Fibroblast of gingiva (primary cell): ENCODE measurements at places on chromosomes 4 and X.

- DNase-seq: no peak
Measured at GRCh38 chrX:39772057-39772832, 325.5 kb downstream of the BCOR start.

DNA sequence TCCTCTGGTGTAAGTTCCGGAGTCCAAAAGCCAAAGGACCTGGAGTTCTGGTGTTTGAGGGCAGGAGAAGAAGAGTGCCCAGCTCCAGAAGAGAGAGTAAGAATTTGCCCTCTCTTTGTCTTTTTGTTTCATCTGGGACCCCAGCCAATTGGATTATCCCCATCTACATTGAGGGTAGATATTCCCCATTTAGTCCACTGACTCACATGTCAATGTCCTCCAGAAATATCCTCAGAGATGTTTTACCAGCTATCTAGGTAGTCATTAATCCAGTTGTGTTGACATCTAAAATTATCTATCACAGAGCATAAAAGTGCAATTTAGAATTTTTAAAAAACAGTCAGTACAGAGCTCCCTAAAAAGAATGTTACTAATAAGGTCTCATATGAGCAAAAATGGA lies 132.9 kb upstream of the TMEM47 start:
- DNase-seq: no peak

GRCh38 chr4:113604955-113605354 lies 156.6 kb downstream of the CAMK2D start:
- DNase-seq: no peak

DNA sequence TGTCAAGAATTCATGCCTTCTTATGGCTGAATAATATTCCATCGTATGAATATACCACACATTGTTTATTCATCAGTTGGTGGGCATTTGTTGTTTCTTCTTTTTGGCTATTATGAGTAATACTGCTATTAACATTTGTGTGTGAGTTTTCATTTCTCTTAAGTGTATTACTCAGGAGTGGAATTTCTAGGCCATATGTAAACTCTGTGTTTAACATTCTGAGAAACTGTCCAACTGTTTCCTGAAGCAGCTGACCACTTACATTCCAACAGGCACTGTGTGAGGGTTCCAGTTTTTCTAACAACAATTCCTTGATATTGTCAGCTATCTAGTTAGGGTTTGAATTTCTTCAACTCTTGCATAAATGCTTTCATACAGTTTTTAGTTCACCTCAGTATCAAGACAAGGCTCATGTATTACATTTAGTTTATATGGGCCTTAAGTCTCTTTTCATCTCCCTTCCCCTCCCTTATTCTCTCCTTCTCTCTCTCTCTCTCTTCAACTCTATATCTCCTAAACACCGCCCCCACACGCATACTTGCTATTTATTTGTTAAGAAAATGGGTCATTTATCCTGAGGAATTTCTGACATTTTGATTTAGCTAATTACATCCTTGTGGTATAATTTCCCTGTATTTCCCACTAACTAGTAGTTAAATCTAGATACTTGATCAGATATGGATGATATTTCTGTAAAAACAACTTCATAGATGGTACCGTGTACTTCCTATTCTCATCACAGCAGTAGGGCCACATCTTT lies 77.4 kb downstream of the WDR19 start:
- peak; percentile 40 for DNase-seq

GRCh38 chrX:109393859-109394258 lies 88.0 kb downstream of the GUCY2F start:
- DNase-seq: no peak

DNA sequence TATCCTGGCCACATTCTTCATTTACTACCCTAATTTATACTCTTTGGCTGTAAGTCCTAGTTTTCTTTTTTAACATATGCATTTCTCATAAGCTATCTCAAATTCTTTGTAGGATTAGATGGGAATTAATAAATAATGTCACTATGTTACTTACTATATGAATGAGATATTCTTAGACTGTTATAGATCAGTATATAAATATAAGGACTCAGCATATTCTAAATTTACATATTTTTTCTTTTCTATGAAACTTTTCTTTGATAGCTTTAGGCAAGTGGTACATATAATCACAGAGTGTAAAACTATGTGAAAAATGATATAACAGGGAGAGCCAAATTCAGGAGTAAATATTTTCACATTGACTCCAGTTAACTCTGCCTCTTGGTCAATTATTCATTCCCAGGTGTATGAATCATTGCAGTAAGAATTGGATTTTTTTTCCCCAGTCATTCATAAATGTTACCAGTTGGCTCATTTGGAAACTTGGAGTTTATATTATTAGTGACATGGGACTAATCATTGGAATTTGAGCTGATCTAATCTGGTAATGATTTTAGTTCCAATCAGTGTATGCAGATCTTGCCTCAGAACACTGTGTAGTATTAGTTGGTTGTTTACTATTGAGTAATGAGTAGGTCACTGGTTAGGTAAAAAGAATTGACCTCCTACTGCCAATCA lies 25.3 kb downstream of the FHIP1A start:
- peak; percentile 44 for DNase-seq

DNA sequence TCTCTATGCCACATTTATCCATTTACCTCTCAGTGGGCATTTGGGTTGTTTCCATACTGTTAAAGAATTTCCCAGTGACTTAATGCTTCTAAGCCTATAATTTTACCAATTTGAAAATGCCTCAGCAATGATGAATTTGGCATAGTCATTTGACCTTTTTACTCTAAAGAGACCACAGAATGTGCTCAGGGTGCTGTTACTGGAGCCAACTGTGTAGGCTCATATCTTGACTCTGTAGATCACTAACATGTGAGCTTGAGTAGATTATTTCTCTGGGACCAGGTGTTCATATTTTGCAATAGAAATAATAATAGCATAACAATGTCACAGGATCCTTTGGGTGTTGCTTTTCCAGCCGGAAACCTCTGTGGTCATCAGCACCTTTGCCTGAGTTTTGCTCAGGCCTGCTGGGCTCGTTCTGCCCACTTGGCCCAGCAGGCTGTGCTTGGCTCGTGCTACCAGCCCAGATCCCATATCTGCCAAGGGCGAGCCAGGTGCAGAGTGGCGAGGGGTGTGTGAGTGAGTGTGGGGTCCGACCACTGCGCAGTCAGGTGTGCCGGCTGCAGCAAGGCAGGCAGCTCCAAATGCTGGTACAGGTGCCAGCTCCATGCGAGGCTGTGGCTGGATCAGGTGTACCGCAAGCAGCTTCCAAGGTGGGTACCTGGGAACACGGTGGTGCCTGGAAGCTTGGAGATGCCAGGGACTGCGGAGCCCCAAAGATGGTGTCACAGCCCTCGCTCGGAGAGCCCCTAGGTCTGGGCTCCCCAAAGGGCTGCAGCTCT lies 70.6 kb upstream of the ANK2 start:
- DNase-seq: peak; percentile 18

DNA sequence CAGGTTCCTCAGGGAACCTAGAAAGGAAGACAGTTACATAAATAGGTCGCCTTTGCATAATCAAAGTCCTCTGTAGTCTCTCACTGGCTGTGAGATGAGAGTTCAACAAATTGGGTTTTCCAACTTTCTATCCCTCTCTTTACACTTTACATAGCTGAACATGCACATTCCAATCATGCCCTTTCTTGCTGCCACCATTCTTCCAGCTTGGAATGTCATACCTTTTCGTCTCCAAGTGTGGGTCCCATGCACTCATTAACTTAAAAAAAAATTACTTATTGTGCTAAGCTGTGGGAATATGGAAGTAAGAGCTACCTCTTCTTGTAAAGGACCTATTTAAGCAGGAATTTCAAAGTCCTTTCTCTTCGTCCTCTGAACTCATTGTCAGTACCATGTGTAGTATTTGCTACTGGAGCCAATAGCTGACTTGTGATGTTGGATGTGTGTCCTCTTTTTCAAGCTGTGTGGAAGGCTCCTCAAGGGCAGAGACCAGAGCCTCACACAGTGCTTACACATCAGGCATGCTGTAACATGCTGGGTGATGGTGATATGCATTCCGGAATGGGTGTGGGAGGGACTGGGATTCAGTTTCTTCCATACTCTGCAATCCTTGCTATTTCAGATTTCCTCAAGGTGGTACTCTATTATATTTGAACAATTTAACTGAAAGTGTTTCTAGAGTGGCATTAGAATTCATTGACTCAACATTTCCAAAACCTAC lies 7.1 kb downstream of the ENOPH1 start:
- DNase-seq: no peak

DNA sequence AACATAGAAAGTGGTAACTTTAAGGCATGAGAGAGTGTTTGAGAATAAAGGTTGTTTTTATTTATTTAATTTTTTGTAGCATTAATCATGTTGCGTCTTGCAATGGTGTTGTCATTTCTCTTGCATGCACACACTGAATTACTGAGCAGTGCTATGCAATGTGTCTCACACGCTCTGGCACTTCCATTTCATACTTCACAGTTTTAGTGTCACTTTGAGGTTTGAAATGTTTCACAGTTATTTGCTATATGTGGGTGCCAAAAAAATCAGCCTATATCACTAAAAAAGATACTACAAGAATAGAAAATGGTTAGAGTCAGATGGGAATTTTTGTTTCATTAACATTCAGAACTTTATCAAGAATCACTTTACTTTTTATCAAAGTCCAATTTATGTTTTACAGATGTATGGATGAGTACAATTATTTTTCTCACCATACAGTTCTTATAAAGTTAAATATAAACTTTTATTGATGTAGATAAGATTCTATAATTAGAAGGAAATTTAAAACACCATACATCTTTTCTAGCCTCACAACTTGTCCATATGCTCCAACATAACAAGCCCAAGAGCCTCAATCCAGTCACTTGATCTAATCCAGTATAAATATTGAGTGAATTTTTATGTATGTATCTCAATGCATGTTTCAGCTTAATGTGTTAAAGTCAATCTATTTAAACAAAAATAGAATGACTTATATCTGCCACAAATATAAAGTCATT lies 114.0 kb downstream of the IQCM start:
- no peak for DNase-seq

DNA sequence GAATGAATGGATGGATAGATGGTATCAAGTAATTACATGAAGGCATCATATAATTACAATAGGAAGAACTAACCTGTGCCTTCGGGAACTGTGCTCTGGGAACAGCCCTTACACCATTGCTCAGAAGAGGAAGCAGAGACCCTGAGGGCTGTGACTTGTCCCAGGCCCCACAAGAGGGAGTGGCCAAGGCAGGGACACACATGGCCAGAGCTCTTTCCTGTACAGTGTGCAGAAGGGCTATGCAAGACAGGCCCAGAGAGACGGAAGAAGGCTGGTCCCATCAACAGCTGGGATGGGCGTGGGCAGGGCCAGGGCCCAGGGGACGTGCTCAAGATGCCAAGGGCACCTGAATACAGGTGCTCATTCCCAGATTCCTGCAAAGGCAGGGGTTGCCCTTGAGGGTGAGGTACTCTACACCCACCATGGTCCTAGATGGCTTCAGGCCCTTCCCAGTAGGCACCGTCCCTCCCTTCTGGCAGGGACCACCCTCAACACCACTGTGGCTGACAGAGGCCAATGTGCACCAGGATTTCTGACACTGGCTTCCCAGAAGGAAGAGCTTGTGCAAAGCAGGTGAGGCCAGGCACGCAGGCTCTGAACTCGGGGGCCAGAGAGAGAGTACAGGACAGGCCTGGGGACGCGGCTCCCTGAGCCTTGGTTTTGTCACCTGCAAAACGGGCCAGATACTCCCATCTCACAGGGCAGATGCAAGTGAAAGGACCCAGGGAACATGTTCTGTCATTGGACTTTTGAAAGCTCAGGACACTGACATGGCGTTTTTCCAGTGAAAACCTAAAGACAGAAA lies 1.7 kb downstream of the EVC2 start:
- no peak for DNase-seq

DNA sequence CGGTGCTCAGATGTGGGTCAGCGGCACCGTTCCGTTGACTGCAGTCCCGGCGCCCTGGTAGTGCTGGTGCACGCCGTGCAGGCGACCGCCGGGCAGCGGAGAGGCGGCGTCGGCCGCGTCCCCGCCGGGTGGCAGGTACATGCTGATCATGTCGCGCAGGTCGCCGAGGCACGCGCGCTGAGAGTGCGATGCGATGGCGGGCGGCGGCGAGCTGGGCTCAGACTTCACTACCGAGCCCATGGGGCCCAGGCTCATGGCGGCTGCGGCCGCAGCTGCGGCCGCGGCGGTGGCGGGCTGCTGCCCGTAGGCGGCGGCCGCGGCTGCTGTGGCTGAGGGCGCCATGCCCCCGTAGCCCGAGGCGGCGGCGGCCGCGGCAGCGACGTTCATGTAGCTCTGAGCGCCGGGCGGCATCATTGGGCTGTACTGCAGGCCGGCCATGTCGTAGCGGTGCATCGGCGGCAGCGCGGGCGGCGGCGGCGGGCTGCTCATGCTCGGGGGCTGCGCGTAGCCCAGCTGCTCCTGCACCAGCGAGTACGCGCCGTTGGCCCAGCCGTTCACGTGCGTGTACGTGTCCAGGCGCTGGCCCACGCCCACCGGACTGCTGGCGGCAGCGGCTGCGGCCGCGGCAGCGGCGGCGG lies 1.0 kb downstream of the SOX3 start:
- no peak for DNase-seq

GRCh38 chr4:168509786-168510185 lies 12.9 kb downstream of the PALLD start:
- DNase-seq: peak; percentile 66

GRCh38 chr4:76670631-76671030 lies 227.3 kb downstream of the SOWAHB start:
- no peak for DNase-seq

DNA sequence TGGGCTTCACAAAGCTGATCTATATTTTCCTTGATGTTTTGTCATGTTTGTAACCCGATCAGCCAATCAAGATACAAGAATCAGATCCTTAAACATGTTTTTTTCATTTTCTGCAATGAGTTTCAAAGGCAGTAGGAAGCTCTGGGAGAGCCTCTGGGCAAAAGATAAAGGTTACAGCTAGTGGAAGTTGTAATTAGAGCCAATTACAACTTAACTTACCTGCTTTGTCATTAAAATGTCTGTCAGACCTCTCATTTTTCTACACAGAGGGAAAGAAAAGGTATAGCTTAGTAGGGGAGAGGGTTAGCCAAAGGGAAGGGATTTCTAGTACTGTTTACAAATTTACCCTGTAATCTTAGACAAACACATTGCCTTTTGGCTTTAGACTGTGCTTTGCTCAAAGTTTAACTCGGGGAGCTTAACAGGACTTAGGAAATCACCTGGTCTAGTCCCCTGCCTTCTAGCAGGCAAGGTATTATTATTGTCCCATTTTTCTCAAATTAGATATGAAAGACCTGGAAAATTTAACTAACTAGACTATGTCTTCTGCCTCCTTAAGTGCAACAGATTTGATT lies 55.8 kb downstream of the FGF16 start:
- no peak for DNase-seq

DNA sequence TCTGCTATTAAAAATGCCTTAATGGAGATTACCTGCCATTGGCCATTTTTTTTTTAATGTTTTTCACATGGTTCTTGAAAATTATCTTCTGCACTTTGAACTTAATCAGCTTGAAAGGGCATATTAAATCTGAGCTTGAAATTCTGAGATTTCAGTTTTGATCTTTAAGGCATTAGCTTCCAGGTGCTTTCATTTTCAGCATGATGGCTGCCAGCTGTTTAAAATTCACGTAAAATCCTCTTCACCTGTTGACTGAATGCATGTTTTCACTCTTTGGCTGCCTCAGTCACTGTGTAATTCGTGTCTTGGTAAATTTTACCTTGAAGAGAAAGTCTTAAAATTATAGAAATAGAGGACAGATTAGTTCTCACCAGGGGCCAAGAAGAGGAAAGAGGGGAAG lies 39.6 kb downstream of the SMAD1 start:
- DNase-seq: no peak

GRCh38 chr4:153205757-153206156 lies 1.5 kb downstream of the TRIM2 start:
- DNase-seq: no peak

- no peak for DNase-seq
Measured at GRCh38 chrX:110045421-110045820, 42.5 kb downstream of the TMEM164 start.

GRCh38 chrX:12975991-12976558 lies 1.2 kb downstream of the TMSB4X start:
- DNase-seq: peak; percentile 33
